ENCODE measurements at places on chromosomes 16 and 17.

- no peak for DNase-seq
- no peaks in the 10 kb centered on the region for H3K36me3 ChIP-seq
- no peak overlapping the region for H3K27ac ChIP-seq
- H3K4me1 ChIP-seq: no peaks in the 10 kb centered on the region
- H3K4me3 ChIP-seq: no peak overlapping the region
- peaks cover 59% of the 10 kb centered on the region for H3K27me3 ChIP-seq
Measured at GRCh38 chr16:80347900-80348299, 192.9 kb upstream of the DYNLRB2 start.

GRCh38 chr17:17877529-17878358 is 41.0 kb upstream of the SREBF1 start:
- DNase-seq: no peak
- no peak overlapping the region for H3K4me3 ChIP-seq
- H3K27ac ChIP-seq: no peak overlapping the region
- no peaks in the 10 kb centered on the region for H3K4me1 ChIP-seq

GRCh38 chr17:2207815-2208515 is 95.6 kb downstream of the SMG6 start:
- DNase-seq: no peak
- no peaks in the 10 kb centered on the region for H3K27me3 ChIP-seq
- H3K36me3 ChIP-seq: peaks cover 4% of the 10 kb centered on the region
- H3K27ac ChIP-seq: no peak overlapping the region
- H3K4me1 ChIP-seq: peaks cover 37% of the 10 kb centered on the region
- H3K4me3 ChIP-seq: no peak overlapping the region

- DNase-seq: no peak
- H3K27me3 ChIP-seq: peaks cover 23% of the 10 kb centered on the region
- H3K27ac ChIP-seq: no peak overlapping the region
Measured at GRCh38 chr17:60559995-60560859, 34.2 kb upstream of the APPBP2 start.

GRCh38 chr17:37138571-37139120 is 189.9 kb downstream of the AATF start:
- no peaks in the 10 kb centered on the region for H3K4me1 ChIP-seq
- no peak overlapping the region for H3K27ac ChIP-seq
- H3K4me3 ChIP-seq: no peak overlapping the region

- no peaks in the 10 kb centered on the region for H3K36me3 ChIP-seq
- H3K4me3 ChIP-seq: no peak overlapping the region
- peaks cover 49% of the 10 kb centered on the region for H3K27me3 ChIP-seq
- no peak overlapping the region for H3K27ac ChIP-seq
- no peaks in the 10 kb centered on the region for H3K4me1 ChIP-seq
Measured at GRCh38 chr17:56694825-56695224, 101.3 kb downstream of the NOG start.

DNA sequence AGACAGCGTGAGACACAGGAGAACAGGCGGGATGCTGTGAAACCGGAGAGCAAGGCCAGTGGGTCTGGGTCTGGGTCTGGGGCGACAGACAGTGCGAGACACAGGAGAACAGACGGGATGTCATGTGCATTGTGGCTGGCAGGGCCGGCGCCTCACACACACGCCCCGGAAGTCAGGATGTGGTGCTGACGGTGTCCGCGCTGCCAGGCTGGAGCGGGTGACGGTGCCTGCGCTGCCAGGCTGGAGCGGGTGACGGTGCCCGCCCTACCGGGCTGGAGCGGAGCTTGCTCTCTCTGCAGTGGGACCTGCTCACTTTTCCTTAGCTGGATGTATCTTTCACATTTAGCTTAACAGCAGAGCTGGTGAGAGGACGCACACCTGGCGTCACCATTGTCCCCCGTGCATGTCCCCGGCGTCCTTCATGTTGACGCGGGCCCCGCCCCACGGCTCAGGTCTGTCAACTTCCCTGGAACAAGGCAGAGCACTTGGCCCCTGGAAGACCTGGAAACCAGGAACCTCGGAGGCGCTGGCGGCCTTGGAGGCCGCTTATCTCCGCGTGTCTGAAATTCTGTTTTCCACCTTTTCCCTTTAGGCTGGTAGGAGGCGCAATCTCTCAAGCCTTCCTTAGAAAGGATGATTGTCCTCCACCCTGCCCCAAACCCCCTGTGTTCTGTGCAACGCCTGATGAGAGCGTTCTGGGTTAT is 43.0 kb upstream of the ZNF750 start:
- peak; percentile 67 for DNase-seq
- peaks cover 27% of the 10 kb centered on the region for H3K36me3 ChIP-seq
- peak overlapping the region; percentile 71 for H3K4me3 ChIP-seq
- peaks cover 84% of the 10 kb centered on the region for H3K4me1 ChIP-seq
- H3K27ac ChIP-seq: peak overlapping the region; percentile 99

DNA sequence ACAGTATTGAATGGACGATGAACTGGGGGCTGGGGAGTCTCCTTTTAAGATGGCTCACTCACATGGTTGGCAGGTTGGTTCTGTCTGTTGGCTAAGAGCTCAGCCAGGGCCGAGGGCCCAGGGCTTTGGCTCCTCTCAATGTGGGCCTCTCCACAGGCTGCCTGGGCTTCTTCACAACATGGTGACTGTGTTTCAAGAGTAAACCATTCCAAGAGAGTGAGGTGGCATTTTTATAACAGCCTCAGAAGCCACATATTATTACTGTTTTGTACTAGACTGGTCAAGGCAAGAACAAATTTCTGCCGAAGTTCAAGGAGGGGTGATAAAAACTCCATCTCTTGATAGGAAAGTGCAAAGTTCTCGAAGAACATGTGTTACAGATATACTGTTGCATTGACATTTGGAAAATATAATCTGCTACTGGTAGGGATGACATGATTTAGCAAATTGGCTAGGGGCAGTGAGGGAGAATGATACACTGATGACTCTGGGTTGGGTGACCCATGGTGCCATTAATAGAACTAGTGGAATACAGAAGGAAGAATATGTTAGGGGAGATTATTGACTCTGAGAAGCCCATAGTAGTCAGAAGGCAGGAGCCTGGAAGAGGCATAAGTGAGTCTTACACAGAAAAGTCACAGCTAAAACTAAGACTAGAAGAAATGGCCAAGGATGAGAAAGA is 13.7 kb downstream of the KRABD2 start:
- no peaks in the 10 kb centered on the region for H3K36me3 ChIP-seq
- DNase-seq: no peak
- H3K27ac ChIP-seq: no peak overlapping the region
- peaks cover 15% of the 10 kb centered on the region for H3K4me1 ChIP-seq
- no peaks in the 10 kb centered on the region for H3K27me3 ChIP-seq

- no peak for DNase-seq
- H3K27me3 ChIP-seq: peaks cover 66% of the 10 kb centered on the region
- peaks cover 4% of the 10 kb centered on the region for H3K36me3 ChIP-seq
- no peak overlapping the region for H3K27ac ChIP-seq
Measured at GRCh38 chr17:74429604-74430384, 2.1 kb upstream of the GPRC5C start.

GRCh38 chr17:9802294-9802693 is 10.9 kb upstream of the DHRS7C start:
- no peak overlapping the region for H3K4me3 ChIP-seq
- H3K27ac ChIP-seq: no peak overlapping the region
- no peaks in the 10 kb centered on the region for H3K4me1 ChIP-seq

DNA sequence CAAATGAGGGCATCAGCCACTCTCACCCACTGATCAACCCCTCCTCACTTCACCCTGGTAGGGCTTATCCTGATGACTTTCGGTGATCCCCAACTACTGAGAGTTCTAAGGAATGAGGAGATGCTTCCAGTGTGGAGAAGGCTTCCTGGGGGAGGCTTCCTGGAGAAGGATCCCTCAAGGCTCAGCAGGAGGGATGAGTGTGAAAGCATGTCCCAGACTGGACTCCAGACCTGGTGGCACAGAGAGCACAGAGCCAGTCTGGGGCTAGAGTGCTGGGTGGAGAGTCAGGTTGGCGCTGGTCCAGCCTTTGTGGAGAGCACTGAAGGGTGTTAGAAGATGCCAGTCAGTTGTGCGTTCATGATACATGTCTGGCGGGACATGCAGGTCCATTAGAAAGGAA is 53.7 kb downstream of the PLD6 start:
- no peak for DNase-seq
- H3K27me3 ChIP-seq: no peaks in the 10 kb centered on the region
- no peak overlapping the region for H3K27ac ChIP-seq
- peaks cover 24% of the 10 kb centered on the region for H3K4me1 ChIP-seq

DNA sequence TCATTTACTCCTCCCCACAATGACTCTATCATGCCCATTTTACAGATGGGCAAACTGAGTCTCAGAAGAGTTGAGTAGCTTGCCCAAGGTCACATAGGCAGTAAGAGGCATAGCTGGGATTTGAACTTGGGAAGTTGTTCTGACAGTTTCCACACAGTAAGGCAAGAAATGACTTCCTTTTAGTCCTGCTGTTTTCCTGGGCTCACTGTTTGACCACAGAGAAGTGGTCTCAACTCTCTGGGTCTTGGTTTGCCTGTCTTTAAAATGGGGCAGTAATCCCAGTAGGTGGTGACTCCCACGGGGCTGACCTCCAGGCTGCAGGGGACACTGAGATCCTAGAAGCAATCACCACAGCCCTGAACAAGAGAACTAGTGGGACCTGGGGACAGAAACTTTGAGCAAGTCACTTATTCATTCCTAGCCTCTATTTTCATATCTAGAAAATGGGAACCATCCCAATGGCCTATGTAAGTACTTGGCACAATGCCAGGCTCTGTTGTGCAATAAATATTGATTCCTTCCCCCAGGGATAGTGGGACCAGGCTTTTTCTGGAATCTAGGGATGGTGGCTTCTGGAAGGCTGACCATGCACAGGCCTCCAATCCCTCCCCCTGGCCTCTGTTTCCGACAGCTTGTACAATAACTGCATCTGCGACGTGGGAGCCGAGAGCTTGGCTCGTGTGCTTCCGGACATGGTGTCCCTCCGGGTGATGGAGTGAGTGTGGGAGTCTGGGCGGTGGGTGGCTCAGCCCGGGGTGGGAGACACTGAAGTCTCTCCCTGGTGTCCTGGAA is 20.5 kb downstream of the DEXI start:
- no peaks in the 10 kb centered on the region for H3K4me1 ChIP-seq
- no peaks in the 10 kb centered on the region for H3K27me3 ChIP-seq
- no peak overlapping the region for H3K27ac ChIP-seq
- H3K36me3 ChIP-seq: peaks cover 23% of the 10 kb centered on the region
- DNase-seq: no peak

GRCh38 chr17:63676584-63676983 is 23.3 kb downstream of the LIMD2 start:
- peaks cover 18% of the 10 kb centered on the region for H3K4me1 ChIP-seq
- peaks cover 18% of the 10 kb centered on the region for H3K36me3 ChIP-seq
- no peak overlapping the region for H3K27ac ChIP-seq
- H3K27me3 ChIP-seq: no peaks in the 10 kb centered on the region

DNA sequence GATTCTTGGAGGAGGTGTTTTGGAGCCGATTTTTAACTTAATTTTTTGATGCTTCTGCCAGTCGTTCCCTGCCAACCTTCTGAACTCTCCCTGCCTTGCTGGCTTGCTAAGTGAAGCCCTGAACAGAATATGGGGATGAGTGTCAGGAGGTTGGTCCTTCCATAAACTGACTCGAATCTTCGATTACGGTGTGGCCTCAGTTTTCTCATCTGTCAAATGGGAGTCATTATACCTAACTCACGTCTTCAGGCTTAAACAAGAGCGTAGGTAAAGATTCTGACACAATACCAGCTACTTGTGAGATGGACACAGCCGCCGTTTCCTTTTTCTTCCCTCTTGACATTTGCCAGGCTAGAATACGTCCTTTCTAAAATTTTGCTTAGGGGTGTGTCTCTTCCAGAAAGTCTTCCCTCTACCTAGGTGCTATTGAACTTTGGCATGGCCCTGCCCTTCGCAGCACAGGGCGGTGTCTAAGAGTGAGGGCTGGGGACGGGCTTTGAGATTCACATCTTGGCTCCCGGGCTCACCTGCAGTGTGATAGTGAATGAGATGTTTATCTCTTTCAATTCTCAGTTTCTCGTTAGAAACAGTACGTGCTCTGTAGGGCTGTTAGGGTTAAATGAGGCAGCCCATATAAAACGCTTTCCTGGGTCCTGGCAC is 190.6 kb upstream of the SDK2 start:
- no peak for DNase-seq
- no peak overlapping the region for H3K27ac ChIP-seq
- peaks cover 20% of the 10 kb centered on the region for H3K4me1 ChIP-seq
- peaks cover 2% of the 10 kb centered on the region for H3K36me3 ChIP-seq

GRCh38 chr17:21689604-21690003 is 2.7 kb upstream of the KCNJ18 start:
- no peaks in the 10 kb centered on the region for H3K4me1 ChIP-seq
- no peak overlapping the region for H3K4me3 ChIP-seq
- H3K36me3 ChIP-seq: no peaks in the 10 kb centered on the region
- H3K27me3 ChIP-seq: no peaks in the 10 kb centered on the region
- DNase-seq: no peak
- no peak overlapping the region for H3K27ac ChIP-seq

GRCh38 chr17:4519361-4519788 is 20.7 kb downstream of the SPNS2 start:
- H3K4me1 ChIP-seq: no peaks in the 10 kb centered on the region
- no peak overlapping the region for H3K4me3 ChIP-seq
- no peaks in the 10 kb centered on the region for H3K27me3 ChIP-seq
- no peak for DNase-seq
- H3K27ac ChIP-seq: no peak overlapping the region

- no peak for DNase-seq
Measured at GRCh38 chr17:77814091-77814772, 144.3 kb upstream of the TNRC6C start.

DNA sequence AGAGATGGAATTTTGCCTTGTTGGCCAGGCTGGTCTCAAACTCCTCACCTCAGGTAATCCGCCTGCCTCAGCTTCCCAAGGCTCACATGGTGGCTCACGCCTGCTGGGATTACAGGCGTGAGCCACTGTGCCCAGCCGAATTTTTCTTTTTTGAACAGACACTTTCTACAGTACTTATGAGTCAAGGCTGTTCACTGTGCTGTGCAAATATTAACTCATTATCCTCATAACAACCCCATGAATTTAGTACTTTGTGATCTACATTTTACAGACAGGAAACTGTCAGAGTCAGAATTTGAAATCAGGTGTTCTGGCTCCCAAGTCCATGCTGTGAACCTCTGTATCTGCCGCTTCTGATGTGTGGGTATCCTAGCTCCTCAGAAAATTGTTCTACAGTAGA is 25.7 kb upstream of the RASL10B start:
- H3K27ac ChIP-seq: no peak overlapping the region
- H3K36me3 ChIP-seq: peaks cover 32% of the 10 kb centered on the region
- peaks cover 22% of the 10 kb centered on the region for H3K4me1 ChIP-seq

DNA sequence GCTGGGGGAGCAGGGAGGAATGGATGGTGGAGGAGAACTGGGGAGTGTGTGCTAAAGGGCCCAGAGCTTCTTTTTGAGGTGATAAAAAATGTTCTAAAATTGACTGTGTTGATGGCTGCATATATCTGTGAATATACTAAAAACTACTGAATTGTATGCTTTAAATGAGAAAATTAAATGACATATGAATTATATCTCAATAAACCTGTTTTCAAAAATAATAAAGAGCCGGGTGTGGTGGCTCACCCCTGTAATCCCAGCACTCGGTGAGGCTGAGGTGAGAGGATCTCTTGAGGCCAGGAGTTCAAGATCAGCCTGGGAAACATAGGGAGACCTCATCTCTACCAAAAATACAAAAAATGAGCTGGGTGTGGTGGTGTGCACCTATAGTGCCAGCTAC is 16.8 kb downstream of the SRL start:
- H3K4me1 ChIP-seq: no peaks in the 10 kb centered on the region
- no peak overlapping the region for H3K4me3 ChIP-seq
- no peak for DNase-seq
- H3K36me3 ChIP-seq: no peaks in the 10 kb centered on the region
- H3K27me3 ChIP-seq: peaks cover 13% of the 10 kb centered on the region
- H3K27ac ChIP-seq: no peak overlapping the region

Data from central memory CD8-positive, alpha-beta T cell (primary cell).